ENCODE measurements at places on chromosomes 11 and 22. TPM values are rescaled to one million over a fixed set of nuclear protein-coding genes. Genes with fewer than 3 reads are reported as not detected.

DNA sequence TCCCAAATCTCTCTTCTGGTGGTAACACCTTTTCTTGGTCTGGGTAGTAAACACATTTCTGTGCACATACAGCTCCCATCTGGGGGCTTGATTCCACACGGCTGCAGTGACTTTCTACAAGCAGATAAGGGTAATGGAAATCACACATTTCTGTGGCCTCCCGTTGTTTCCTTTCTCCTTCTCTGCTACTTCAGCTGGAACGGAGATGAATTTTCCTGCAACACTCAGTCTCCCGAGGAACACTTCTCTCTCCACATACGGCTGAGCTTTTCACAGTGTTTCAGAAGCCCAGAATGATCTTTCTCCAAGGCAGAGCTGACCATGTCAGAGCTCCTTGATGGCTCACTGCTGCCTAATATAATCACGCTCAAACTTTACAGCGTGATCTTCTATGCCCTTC is 364.3 kb upstream of the NARS2 start:
- no peak for DNase-seq

GRCh38 chr11:70079691-70080090 is 1.6 kb downstream of the ANO1 start:
- no peak for DNase-seq

The DYNC2H1 gene
- total RNA-seq, result 4.7 TPM

DNA sequence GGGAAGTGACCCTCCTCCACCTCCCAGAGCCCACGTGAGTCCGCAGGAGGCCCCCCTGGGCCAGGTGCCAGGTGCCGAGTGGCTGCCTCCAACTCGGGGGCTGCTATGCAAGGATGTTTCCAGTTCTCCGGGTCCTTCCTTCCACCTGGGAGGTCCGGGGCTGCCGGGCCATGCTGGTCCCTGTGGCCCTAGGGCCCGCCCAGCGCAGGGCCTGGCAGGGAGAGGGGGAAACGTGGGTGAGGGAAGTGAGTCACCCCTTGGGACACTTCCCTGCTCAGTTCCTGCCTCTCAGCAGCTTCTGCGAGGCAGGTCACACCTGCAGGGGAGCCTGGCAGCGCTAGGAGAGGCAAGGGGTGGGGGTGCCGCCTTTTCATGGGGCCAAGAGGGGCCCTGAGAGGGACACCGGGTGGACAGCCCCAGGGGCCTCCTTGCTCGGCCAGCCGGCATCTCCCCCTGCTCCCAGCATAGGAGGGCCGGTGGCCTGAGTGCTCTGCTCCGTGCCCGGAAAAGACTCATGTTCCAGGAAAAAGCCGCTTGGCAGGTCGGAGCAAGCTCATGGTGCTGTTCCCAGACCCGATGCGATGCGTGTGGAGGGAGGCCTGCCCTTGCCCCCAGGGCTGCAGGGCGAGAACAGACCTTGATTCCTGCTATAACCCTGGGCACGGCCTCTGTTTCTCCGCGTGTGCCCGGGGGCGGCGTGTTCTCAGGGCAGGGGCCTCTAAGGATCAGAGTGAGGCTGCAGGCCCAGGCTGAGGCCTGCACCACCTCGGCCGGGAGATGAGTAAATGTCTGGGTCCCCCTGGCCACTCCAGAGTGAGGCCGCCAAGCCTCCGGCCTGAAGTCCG is 30.3 kb upstream of the WNT7B start:
- peak; percentile 86 for DNase-seq

- DNase-seq, result no peak
Measured at GRCh38 chr22:47452184-47452583, 689.7 kb downstream of the TBC1D22A start.

GRCh38 chr22:42343121-42343454 is 72.6 kb upstream of the TCF20 start:
- no peak for DNase-seq

GRCh38 chr11:47186700-47187695 is 764 bp upstream of the PACSIN3 start:
- DNase-seq, result peak; percentile 79

The ARVCF gene
- total RNA-seq, result 46.8 TPM

DNA sequence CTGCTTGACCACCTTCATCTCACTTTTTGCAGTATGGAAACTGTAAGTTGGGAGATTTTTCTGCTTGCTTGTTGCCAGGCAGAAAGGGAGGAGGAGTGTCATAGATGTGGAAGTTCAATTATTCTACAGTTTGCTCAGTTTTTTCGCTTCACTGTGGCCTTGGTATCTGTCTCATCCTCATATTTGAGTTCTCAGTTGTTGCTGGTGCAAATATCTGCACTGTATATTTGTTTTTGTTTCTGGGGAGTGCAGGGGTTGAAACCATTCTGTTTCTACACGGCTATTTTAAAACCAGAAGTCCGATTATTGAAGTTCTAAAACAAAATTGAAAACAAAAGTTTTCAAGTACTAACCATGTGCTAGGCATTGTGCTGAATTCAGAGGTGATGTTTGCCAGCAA is 153.4 kb downstream of the JRKL start:
- no peak for DNase-seq

The PHOX2A gene
- not detected for total RNA-seq

GRCh38 chr11:1948389-1948788 is 1.3 kb downstream of the MRPL23 start:
- no peak for DNase-seq

The NRXN2 gene
- total RNA-seq, result 3.5 TPM

The TRPT1 gene
- 49.7 TPM for total RNA-seq
